Spinal cord (tissue), 10 donors: ENCODE measurements at places on chromosomes 12 and 14. TPM values are rescaled to one million over a fixed set of nuclear protein-coding genes. Genes with fewer than 3 reads are reported as not detected.

DNA sequence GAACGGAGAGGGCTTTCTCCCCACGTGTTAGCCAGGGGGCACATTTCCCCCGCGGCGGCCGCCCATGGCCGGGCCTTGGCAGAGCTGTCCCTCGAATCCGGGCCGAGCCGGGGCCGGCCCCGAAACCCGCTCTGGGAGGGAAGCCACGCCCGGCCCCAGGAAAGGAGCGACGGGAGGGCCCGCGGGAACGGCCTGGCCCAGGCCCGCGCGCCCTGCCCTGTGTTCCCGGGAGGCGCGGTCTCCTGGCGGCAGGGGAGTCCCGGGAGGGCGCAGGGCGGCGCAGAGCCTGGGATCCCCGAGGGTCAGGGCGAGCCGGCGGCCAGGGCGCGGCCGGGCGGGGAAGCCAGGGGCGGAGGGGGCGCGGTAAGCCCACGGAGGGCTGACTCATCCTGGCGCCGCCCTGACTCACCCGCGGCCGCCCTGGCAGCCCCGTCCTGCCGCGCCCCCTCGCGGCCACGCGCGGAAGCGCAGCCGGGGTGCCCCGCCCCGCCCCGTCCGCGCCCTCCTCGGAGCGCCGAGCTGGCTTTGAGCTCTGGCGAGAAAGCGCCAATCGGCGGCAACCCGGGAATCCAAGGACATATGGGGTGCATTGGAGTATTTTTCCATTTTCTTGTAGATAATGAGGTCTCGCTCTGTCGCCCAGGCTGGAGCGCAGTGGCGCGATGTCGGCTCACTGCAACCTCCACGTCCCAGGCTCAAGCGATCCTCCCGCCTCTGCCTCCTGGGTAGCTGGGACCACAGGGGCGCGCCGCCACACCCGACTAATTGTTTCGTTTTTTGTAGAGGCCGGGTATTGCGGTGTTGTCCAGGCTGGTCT lies 31.8 kb upstream of the PLEKHG6 start:
- DNase-seq: peak; percentile 46
- peaks cover 23% of the 10 kb centered on the region for H3K4me1 ChIP-seq
- no peaks in the 10 kb centered on the region for H3K36me3 ChIP-seq

- H3K27ac ChIP-seq: no peak overlapping the region
- DNase-seq: no peak
- H3K4me1 ChIP-seq: peaks cover 15% of the 10 kb centered on the region
- no peaks in the 10 kb centered on the region for H3K27me3 ChIP-seq
Measured at GRCh38 chr14:89425931-89426330, 8.9 kb upstream of the FOXN3 start.

DNA sequence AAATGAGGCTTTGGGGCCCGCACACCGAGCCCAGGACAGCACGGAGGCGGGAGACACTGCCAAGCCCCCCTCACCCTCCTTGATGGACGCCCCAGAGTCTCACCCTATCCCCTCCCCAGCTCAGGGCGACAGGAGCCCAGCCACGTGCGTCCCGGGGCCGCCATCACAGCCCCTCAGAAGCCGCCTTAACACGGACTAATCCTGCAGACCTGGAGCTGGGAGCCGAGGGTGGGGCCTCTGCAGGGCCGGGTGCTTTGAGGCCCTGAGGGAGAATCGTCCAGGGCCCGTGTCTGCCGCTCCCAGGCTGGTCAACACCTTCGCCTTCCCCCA lies 79.7 kb upstream of the FBRSL1 start:
- no peak overlapping the region for H3K4me3 ChIP-seq
- no peak overlapping the region for H3K27ac ChIP-seq
- no peak for DNase-seq
- no peaks in the 10 kb centered on the region for H3K36me3 ChIP-seq

GRCh38 chr14:57254884-57255283 lies 13.8 kb downstream of the EXOC5 start:
- no peaks in the 10 kb centered on the region for H3K4me1 ChIP-seq
- DNase-seq: no peak
- H3K27me3 ChIP-seq: no peaks in the 10 kb centered on the region
- no peak overlapping the region for H3K4me3 ChIP-seq

GRCh38 chr12:10358969-10359368 lies 30.9 kb downstream of the KLRK1 start:
- DNase-seq: no peak
- no peaks in the 10 kb centered on the region for H3K27me3 ChIP-seq
- H3K36me3 ChIP-seq: no peaks in the 10 kb centered on the region

GRCh38 chr12:107558141-107558815 lies 127.3 kb upstream of the PWP1 start:
- DNase-seq: no peak
- H3K36me3 ChIP-seq: no peaks in the 10 kb centered on the region
- no peak overlapping the region for H3K4me3 ChIP-seq
- no peak overlapping the region for H3K27ac ChIP-seq
- no peaks in the 10 kb centered on the region for H3K27me3 ChIP-seq
- peaks cover 14% of the 10 kb centered on the region for H3K4me1 ChIP-seq

- no peaks in the 10 kb centered on the region for H3K36me3 ChIP-seq
- DNase-seq: no peak
- H3K27me3 ChIP-seq: no peaks in the 10 kb centered on the region
- H3K4me1 ChIP-seq: peaks cover 12% of the 10 kb centered on the region
- H3K4me3 ChIP-seq: peak overlapping the region; percentile 24
- H3K27ac ChIP-seq: no peak overlapping the region
Measured at GRCh38 chr12:124217508-124218242, 77.2 kb upstream of the RFLNA start.

- no peaks in the 10 kb centered on the region for H3K36me3 ChIP-seq
- H3K4me1 ChIP-seq: peaks cover 3% of the 10 kb centered on the region
- no peak for DNase-seq
- no peak overlapping the region for H3K4me3 ChIP-seq
- H3K27ac ChIP-seq: no peak overlapping the region
Measured at GRCh38 chr12:75816897-75817296, 214.7 kb downstream of the PHLDA1 start.

GRCh38 chr12:14693116-14693515 lies 3.3 kb downstream of the GUCY2C start:
- no peak overlapping the region for H3K27ac ChIP-seq
- H3K4me1 ChIP-seq: no peaks in the 10 kb centered on the region
- H3K4me3 ChIP-seq: no peak overlapping the region
- no peaks in the 10 kb centered on the region for H3K27me3 ChIP-seq

DNA sequence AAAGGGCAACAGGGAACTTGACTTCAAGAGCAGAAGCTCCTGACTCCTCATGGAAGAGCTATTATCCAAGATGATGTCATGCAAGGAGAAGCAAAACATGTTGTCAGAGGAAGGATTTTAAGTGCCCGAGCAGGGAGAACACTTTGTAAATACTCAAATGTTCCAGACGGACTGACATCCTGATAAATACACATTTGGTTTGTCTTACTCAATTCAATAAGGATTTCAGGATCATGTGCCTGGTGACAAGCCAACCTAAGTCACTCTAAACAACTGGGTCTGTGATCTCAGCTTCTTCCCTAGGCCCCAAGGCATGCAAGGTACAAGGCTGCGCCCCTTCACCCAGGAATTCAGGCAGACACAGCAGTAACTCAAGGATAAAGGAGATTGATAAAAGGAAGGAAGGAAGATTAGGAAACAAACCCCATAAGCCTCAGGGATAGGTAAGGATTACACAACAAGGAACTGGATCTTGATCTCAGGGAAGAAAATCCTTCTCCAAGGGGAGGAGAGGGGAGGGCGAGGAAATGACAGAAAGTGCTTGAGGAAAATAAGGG lies 26.8 kb upstream of the CEBPE start:
- H3K27me3 ChIP-seq: no peaks in the 10 kb centered on the region
- H3K4me1 ChIP-seq: no peaks in the 10 kb centered on the region
- no peak overlapping the region for H3K4me3 ChIP-seq

Gene CLEC6A
- total RNA-seq: not detected

Gene GLIPR1
- 20.7 TPM for total RNA-seq

Gene SPX
- total RNA-seq: 4.0 TPM

Gene REP15
- 1.7 TPM for total RNA-seq
